Stimulated activated CD4-positive, alpha-beta T cell treated with anti-CD3 and anti-CD28 coated beads, Interleukin-12 subunit alpha, Interleukin-12 subunit beta, amount 100 ng/mL, for 4 hours (primary cell): ENCODE measurements at places on chromosomes 5 and 9.

GRCh38 chr5:26582350-26583045, 455.9 kb downstream of the CDH9 start:
- DNase-seq: no peak

- DNase-seq: no peak
Measured at GRCh38 chr5:149887622-149888183, 56.9 kb downstream of the PDE6A start.

DNA sequence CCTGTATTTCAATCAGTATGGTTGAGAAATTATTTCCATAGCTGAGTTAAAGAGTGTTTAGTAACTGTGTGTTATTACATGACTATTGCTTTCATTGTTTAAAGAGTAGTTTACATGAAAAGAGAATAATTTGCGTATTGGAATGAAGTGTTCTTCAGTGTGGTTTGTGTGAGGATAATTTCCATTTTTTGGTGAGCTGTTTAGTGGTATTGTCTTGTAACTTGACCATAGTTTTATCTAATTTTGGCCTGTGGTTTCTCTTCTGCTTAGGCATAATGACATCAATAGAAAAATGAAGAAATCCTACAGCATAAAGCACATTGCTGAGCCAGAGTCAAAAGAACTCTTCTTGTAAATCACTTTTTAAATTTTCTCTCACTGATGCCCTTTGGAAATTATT, 151.2 kb downstream of the SNCAIP start:
- no peak for DNase-seq

DNA sequence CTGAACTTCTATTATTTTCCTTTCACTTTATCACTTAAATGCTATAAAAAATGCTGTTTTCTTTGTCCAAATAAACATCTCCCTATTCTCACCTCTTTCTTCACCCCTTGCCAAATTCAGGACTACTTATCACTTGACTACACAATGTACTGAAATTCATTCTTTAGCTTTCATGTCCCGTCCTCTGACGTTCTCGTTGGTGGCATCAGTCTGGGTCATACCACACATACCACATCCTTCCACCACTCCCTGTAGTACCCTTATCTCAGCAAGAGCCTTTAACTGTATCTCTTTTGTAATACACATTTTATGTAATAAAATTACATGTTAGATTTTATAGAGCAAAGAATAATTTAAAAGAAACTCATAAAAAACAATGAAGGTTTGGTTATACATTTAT, 231.1 kb upstream of the PAPPA start:
- DNase-seq: no peak

DNA sequence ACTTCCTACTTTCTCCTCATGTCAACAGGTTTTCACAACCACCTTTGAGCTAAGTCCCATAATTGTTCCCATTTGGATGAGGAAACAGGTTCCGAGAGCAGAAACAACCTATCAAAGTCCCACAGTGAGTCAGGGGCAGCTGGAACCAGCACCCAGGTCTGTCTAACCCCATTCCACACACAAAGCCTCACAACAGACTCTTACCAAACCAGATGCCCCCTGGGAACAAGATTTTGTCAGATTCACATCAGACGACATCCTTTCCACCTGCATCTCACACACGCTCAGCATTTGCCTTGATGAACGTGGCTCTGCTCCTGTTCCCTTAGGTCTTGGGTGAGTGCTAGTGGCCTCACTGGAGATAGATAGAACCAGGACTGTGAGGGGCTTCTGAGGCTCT, 17.0 kb downstream of the SWI5 start:
- DNase-seq: no peak
